ENCODE measurements at places on chromosomes 11 and 22. TPM values are rescaled to one million over a fixed set of nuclear protein-coding genes. Genes with fewer than 3 reads are reported as not detected.

The SPA17 gene
- 71.4 TPM for total RNA-seq

The CRELD2 gene
- total RNA-seq: 20.6 TPM

The GGTLC2 gene
- not detected for total RNA-seq

The OR51I1 gene
- total RNA-seq: 0.52 TPM

GRCh38 chr11:112453601-112454577, 193.2 kb upstream of the PLET1 start:
- peak; percentile 42 for ATAC-seq

DNA sequence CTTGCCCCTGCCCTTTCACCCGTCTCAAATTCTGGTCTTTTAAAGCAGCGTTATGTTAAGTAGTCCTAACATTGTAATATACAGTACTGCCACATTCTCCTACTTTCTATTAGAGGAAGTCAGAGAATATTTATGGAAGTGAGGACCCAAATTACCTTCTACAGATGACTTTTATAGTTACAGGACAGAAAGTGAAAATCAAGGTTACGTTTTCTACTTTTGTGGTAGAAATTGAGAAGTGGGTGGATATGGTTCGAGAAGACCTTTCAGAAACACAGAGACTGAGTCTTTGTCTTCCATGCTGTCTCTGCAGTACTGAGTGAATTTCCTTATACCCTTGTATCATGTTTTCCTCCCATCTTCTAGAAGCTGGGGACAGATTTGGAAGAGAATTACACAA, 17.1 kb downstream of the SC5D start:
- ATAC-seq: no peak

- ATAC-seq: no peak
These were observed 106.3 kb upstream of the CARD18 start for GRCh38 chr11:105245781-105246315.

The LAYN gene
- 0.21 TPM for total RNA-seq

The CD3G gene
- 0.24 TPM for total RNA-seq

The ENTHD1 gene
- total RNA-seq: not detected

- no peak for ATAC-seq
These were observed 2.7 kb upstream of the PPARA start for GRCh38 chr22:46147471-46148267.

DNA sequence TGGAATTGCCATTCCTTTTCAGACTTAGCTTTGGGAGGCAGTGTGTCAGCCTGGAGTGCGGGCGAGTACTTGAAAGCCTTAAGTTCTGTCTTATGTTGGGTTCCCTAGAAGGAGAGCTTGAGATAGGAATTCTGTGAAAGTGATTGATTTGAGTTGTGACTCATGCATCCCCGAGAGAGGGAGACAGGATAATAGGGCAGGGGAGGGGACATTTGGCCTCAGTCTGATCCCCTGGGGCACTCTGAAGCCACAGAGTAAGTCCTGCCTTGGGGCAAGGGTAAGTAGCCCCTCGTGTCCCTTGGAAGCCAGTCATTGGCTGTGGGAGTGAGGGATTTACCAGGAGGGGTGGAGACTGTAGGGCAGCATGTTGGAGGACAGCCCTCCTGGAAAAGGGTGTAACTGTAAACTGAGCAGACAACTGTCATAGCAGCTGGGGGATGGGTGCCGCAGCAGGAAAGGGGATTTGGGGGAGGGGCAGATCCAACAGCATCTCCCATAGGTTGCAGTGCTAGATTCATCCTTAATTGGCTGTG, 44.0 kb downstream of the KIAA1671 start:
- peak; percentile 92 for ATAC-seq

GRCh38 chr11:92920331-92920730, 49.1 kb upstream of the MTNR1B start:
- ATAC-seq: no peak

GRCh38 chr22:17397756-17398547, 28.7 kb downstream of the CECR2 start:
- peak; percentile 50 for ATAC-seq

DNA sequence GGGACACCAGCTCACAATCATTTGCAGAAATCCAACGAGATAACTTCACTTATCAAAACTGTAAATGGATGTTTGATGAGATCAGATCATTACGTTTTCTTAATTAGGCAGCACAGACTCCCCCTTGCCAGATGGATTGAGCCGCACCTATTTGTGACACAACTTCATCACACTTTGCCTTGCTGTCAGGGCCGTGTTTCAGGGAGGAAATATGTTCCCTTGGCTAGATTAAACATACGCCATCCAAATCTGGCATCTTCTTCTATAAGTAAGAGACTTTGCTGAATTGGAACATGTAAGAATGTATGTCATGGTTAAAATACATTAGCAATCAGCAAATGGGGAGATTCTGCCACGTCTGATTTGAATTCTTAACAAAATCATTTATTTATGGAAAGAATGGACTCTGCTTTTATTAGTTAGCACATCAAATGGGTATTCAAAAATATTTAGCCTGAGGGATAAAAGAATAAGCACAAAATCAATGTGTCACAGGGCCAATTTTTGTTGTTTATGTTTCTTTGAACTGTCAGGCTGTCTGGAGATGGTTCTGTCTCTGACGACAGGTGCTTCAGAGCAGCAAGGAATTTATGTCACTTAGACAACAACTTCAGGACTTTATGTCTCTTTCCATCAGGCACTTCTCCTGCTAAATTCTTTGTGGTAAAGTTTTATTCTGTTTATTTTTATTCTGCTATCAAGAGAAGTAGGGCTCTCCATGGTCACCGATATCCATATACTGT, 326.1 kb upstream of the NCAM1 start:
- no peak for ATAC-seq

The OR4D10 gene
- total RNA-seq: not detected

The PRR5L gene
- 2.1 TPM for total RNA-seq

DNA sequence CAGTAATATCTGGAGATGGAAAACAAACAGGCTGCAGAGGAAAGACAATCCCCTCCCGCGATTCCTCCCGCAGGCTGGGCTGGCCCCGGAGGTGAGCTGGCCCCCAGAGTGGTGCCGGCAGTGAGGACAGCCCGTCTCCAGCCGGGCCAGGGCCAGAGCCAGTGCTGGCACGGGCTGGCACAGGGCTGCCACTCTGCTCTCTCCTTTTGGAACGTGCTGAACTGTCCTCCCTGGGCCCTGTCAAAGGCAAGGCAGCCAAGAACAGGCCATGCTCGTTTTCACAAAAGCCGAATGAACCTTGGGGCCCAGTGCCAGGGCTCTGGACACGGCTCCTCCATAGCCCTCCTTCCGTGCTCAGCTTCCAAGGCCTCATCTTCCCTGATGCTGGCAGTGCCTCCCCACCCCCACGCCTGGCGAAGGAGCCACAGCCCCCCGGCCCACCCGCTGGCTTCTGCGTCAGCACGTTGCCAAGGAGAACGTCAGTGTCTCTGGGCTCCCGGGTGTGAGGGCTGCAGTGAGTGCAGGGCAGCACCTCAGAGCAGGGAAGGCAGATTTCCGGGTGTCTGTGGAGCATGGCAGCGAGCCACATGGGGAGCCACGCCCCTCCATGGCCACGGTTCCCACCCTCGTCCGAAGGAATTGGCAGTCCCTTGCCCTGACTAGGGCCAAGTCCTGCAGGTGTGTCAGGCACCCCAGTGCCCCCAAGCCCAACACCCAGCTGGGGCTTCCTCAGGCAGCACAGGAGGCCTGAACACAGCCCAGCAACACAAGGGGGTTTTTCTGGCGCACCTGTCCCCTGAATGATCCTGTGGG, 28.6 kb downstream of the GNAZ start:
- no peak for ATAC-seq

The TRPM5 gene
- not detected for total RNA-seq

The PSMA1 gene
- total RNA-seq: 145 TPM

DNA sequence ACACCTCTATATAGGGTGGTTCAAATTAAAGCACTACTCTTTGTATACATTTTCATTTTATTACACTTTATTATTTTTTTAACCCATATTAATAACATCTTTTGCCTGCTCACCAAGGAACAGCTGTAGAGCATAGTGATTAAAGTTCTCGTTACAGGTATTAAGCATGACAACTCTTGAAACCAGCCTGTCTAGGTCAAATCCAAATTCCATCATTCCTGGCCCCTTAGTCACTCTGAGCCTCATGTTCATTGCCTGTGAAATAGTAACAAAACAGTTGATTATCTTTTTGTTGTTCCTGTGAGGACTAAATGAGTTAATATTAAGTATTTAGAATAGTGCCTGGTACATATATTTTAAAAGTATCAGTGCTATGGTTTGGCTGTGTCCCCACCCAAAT, 334.5 kb downstream of the RAB38 start:
- no peak for ATAC-seq

The TSPAN32 gene
- total RNA-seq: 2.3 TPM

- ATAC-seq: no peak
These were observed 36.8 kb downstream of the CERK start for GRCh38 chr22:46701262-46701661.

DNA sequence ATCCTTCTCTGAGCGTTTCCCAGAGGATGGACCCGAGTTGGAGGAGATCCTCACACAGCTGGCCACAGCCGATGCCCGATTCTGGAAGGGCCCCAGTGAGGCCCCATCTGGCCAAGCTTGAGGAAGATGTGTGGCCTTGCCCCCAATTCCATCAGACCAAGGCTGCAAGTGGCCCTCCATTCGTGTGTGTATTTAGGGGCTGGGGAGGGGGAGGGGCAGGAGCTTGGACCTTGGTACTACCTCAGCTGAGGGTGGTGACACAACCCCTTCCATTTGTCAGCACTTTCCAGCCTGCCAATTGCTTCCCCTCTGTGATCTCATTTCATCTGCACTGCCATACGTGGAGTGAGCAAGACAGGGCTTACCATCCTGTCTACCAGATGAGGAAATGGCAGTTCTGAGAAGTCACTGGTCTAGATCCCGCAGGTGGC, 1.3 kb upstream of the BBS1 start:
- no peak for ATAC-seq

The ALX4 gene
- total RNA-seq: 0.23 TPM

DNA sequence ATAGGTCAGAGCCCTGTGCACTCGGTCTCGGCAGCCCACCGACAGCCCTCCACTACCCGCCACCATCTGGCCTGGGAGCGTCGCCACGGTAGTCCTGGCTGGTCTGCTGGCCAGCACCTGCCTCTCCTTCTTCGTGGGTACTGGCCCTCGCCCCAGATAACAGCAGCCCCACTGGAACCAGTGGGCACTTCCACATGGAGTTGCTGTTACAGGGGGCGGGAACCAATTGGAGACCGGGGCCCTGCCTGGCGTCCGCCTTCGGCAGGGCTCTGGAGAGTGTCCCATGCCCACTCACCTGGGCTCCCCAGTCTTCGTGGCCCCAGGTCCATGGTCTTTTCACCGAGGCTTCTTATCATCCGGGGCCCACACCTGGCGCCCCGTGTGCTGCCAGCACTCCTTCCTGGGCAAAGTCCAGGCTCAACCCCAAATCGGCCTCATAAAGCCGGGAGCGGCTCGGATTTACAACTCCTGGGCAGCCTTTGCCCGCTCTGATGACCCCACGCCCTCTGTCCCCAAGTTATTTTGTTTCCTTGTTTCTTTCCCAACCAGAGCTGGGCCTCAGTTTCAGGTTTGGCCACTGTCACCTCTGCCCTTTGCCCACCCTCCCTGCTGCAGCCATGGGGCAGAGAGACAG, 12.9 kb upstream of the EHD1 start:
- ATAC-seq: no peak

DNA sequence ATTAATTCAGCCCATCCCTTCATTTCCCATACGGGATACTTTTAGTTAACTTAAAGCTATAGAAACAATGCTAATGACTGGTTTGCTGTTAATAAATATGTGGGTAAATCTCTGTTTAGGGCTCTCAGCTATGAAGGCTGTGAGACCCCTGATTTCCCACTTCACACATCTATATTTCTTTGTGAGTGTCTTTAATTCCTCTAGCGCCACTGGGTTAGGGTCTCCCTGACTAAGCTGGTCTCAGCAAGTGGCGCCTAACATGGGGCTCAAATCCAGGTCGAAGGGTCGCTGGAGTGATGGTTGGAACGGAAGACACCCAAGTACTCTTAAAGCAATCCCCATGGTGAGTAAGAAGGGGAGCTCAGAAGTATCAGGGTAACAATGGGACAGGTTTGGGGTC, 14.4 kb upstream of the OOSP1 start:
- no peak for ATAC-seq

DNA sequence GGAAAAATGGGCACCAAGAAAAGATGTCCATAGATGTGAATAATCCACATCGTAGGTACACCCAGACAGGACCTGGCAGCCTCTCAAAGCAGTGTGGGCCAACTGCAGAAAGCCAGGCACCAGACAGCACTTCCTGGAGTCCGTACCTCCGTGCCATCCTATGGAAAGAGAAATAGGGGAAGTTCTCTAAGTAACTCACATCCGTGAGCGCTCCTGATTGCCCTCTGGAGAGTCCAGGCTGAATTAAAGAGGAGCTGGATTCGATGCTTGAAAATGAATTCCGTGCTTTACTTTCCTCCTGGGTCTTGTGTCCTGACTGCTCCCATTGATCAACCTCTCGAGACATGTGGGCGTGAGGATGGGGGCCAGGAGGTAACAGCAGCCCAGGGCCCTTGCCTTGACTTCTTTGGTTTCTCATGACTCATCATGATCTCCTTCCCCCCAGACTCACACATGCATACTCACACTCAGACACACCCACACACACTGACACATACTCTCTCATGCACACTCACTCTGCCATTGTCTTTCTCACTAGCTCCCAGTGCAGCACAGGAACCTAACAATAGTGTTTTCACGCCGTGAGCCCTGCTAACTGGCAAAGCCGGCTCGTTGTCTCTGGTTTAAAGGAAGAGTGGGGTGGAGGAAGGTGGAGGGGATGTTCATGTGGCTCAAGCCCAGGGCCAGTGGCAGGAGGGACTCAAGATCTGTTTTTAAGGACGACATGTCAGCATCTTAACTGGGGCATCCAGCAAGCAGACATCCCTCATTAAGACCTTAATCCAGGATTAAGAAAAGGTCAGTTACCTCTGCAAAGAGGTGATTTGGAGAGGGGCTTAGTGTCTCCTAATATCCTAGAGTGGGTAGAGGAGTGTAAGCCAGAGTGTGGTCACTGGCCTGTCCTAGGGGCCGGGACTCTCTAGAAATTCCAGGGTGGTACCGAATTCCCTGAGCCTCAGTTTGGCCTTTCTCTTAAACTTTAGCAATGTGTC, 104.2 kb downstream of the SCN3B start:
- peak; percentile 57 for ATAC-seq

The RBMXL2 gene
- 0.18 TPM for total RNA-seq

DNA sequence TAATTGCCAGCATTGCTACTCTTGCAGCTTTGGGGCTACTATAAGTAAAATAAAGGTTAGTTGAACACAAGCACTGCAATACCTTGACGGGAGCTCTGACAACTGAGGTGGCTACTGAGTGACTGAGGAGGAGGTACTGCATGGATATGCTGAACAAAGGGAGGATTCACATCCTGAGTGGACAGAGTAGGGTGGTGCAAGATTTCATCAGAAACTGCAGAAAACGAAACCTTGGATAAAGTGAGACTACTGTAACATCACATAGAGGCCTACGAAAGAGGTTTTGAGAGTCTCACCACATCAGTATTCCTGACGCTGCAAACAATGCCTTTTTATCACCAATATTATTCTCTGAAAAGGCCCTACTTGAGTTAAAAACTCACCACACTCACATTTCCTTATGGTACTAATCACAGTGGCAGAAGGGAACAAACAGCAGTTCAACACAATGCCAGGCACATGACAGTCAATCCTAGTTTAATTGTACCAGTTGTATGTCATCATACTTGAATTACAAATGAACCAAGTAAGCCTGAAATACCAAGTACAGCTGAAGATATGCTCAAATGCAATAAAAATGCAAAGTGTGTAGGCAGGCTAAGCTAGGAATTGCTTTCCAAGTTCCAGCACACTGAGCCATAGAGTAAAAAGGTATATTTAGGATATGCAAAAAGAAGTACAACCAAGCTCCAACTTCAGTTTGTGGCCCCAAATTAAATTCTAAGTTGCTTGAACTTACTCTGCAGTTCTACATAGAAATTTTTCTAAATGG, 4.0 kb upstream of the GPR83 start:
- peak; percentile 63 for ATAC-seq

The ACCSL gene
- total RNA-seq: not detected
